ENCODE measurements at places on chromosomes 16 and 17.

GRCh38 chr16:86044241-86044671, 145.3 kb downstream of the IRF8 start:
- DNase-seq = no peak

DNA sequence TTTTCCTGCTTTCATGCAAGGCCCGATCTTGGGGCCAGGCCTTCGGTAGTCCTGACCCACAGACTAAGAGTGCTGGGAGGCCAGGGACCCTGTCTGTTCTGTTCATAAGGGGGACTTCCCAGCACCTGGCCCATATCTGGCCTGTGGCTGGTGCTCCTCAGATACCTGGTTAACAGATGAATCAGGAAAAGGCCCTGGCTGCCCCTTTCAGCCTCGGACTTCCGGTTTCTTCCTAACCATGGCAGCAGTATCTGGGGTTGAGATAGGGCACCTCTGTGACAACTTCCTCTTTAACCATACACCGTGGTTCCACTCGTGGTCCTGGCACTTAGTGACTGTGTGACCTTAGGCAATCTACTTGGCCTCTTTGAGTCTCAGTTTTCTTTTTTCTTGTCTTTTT, 18.4 kb downstream of the PLCG2 start:
- DNase-seq = no peak

GRCh38 chr16:64392456-64392855, 729.4 kb downstream of the CDH11 start:
- DNase-seq = no peak

GRCh38 chr17:78313735-78314648, 45.9 kb downstream of the SOCS3 start:
- peak; percentile 84 for DNase-seq

- DNase-seq = no peak
These were observed 21.0 kb downstream of the PHB1 start for GRCh38 chr17:49393491-49394255.

- DNase-seq = no peak
These were observed 30.9 kb upstream of the MEAK7 start for GRCh38 chr16:84535408-84535807.

DNA sequence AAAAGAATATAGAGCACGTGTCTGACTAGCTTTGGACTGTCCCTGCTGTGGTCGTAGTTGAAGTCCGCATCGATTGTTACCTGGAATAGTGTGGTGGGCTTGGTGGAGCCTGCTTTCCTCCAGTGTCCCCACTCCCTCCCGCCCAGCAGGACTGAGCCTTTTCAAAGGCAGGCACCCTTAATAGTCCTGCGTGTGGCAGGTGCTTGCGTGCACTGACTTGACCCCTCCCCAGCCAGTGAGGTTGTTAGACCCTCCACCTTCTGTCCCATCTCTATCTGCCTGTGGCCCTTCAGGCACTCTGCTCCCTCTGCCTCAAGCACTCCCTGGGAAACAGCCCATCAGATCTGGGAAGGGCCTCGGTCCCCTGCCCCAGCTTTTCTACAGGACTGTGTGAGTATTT, 36.6 kb downstream of the TMEM11 start:
- no peak for DNase-seq

- no peak for DNase-seq
These were observed 59.3 kb downstream of the TMEM100 start for GRCh38 chr17:55663400-55663799.

GRCh38 chr16:9680019-9680655, 502.1 kb downstream of the GRIN2A start:
- no peak for DNase-seq

GRCh38 chr17:9672691-9673090, 27.4 kb downstream of the USP43 start:
- DNase-seq = no peak

GRCh38 chr17:19876529-19877161, 8.9 kb upstream of the ULK2 start:
- peak; percentile 52 for DNase-seq

DNA sequence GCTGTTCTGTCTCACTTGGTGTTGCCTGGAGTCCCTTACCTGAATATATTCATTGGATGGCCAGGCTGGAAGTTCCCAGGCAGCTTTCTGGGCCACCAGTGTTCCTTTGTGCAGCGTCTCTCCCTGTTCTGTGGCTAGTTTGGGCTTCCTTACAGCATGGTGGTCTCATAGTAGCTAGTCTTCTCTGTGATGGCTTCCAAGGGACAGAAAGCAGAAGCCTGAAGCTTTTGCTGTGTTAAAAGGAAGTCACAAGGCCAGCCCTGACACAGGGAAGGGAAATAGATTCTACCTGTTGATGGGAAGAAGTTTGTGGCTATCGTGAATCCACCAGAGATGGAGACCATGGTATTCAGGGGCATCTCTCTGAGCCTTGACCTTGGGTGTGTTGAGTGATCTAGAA, 34.6 kb downstream of the PLCG2 start:
- no peak for DNase-seq

- no peak for DNase-seq
These were observed 214.3 kb upstream of the CDH11 start for GRCh38 chr16:65336160-65336559.

DNA sequence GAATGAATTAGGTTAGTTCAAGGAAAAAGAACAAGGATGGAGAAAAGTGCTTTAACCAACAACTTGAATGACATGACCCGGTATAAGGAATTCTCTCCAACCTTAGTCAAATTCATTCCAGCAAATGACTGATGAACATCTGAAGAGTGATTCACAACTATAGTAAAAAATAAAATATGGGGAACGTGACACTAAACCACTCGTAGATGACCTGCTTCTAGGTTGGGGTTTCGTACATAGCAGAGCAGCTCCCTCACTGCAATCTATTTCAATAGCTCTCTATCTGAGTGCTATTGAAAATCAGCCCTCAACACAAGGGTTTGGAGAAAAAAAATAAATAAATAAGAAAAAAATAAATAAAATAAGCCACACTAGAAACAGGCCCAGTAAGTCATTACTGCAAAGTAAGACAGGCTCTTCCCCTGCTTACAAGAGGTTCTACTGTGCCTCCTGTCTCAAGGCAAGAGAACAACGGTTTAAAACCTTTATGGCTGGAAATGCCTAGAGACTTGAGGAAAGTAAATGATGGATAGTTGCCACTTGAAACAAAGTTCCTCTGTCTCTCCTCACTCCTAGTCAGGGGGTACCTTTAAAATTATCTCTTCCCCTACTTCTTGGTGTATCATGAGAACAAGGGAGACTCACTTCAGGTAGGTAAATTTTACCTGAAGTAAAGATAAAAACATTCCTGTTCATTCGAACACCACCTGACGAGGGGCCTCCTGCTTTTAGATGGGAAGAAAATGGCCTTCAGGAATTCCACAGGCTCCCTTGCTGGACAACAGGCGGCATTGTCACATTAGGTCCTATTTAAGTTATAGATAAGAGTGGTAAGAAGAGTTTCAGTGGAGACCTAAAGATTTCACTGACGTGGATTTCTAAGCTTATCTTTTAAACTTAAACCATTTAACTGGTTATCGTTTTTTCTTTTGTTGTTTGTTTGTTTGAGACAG, 20.5 kb downstream of the COG7 start:
- no peak for DNase-seq

DNA sequence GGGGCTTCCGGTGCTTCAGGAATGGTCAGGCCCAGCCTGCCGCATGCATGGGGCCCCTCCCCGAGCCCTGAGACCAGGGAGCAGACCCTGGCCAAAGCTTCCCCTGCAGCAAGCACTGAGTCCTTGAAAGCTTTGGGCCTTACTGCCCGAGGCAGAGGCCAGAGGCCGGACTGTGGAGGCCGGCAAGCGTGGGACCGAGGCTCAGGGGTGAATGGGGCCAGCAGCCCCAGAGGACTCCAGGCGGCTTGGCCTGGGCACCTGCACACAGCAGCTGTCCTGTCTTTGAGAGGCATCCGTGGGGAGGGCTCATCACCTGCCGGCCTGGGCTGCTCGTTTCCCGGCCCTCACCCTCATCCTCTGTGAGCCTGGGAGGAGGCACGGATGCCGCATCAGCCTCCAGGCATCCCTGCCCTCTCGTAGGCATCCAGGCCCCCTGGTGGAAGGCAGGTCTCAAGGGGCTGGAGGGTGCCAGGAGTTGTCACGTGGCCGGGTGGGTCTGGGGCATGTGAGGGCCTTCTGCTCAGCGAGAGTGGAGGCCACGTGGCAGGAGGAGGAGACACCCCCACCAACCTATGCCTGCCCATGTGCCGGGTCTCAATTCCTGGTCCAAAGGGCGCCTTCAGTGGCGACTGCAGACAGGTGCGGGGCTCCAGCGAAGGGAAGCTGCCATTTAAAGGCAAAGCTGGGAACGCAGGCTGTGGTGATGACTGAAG, 31.4 kb downstream of the CACNA1H start:
- DNase-seq = no peak

GRCh38 chr16:27326738-27327585, 13.2 kb downstream of the IL4R start:
- peak; percentile 78 for DNase-seq

DNA sequence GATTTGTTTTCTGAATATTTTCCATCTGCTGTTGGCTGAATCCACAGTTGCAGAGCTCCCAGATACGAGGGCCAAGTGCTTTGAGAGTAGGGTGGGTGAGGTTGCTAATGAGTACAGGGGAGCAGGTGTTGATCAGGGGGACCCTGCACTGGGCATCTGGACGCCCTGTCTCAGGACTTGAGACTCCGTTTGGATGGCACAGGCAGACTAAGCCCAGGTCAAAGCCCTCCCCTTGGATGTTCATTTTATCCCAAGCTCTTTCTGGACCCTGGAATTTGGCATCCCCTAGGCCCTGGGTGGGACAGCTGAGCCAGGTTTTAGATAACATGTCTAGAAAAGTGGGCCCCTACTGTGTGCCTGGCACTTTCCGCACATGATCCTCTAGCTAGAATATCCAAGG, 12.1 kb downstream of the USP6 start:
- no peak for DNase-seq

GRCh38 chr16:30644334-30644830, 6.4 kb upstream of the PRR14 start:
- no peak for DNase-seq

Measured in femur (tissue), 1 donor.